ENCODE measurements at places on chromosomes 2 and 18. TPM values are rescaled to one million over a fixed set of nuclear protein-coding genes. Genes with fewer than 3 reads are reported as not detected.

GRCh38 chr2:115165529-115166109 is 723.2 kb downstream of the DPP10 start:
- DNase-seq, result peak; percentile 41

- DNase-seq, result no peak
Measured at GRCh38 chr2:144162652-144163051, 357.3 kb downstream of the ZEB2 start.

GRCh38 chr2:240981280-240981679 is 17.1 kb upstream of the SNED1 start:
- DNase-seq, result peak; percentile 79

DNA sequence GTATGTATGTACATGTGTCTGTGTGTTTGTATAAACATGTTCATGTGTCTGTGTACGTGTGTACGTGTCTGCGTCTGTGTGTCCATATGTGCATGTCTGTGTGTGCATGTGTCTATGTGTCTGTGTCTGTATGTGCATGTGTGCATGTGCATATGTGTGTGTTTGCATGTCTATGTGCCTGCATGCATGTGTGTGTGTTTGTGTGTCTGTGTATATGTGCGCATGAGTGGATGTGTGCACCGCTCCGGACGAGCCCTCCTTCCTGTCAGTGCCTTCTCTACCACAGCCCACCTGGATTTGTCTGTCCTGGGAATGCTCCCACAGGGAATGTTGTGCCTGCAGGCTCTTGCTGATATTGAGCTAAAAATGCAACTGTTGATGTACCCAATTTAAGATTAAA is 113.3 kb upstream of the EPC2 start:
- no peak for DNase-seq

GRCh38 chr18:59846814-59847490 is 52.8 kb upstream of the PMAIP1 start:
- DNase-seq, result peak; percentile 53

DNA sequence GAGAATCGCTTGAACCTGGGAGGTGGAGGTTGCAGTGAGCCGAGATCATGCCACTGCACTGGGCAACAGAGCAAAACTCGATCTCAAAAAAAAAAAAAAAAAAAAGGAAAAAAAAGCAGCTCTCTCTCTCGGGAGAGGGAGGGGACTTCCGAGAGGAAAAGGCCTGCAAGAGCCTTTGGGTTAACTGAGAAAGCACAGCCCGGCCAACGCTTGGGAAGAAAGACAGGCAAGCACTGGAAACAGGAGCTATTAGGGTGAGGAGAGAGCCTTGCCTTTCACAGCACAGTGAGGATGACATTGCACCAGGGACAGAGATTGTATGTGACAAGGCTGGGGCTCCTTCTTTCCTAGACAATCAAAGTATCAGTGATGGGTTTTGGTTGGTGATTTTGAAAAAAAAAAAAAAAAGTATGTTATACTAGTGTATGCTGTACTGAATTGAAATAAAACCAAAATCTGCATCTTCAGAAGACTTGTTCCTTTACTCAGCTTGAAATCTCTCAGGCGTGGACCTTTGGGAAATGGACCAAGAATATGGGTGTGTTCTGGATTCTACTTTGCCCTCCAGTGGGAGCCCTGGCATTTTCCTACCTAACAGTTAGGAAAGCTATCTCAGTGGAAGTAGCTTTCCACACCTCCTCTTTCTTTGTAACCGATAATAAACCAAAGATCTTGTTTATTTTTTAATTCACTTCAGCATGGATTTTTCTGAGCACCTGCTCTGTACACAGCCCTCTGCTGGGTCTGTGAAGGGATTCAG is 16.7 kb downstream of the SRSF7 start:
- no peak for DNase-seq

GRCh38 chr2:214005337-214005736 is 405.5 kb upstream of the VWC2L start:
- DNase-seq, result peak; percentile 33

GRCh38 chr2:95040426-95040825 is 14.9 kb downstream of the MAL start:
- DNase-seq, result no peak

DNA sequence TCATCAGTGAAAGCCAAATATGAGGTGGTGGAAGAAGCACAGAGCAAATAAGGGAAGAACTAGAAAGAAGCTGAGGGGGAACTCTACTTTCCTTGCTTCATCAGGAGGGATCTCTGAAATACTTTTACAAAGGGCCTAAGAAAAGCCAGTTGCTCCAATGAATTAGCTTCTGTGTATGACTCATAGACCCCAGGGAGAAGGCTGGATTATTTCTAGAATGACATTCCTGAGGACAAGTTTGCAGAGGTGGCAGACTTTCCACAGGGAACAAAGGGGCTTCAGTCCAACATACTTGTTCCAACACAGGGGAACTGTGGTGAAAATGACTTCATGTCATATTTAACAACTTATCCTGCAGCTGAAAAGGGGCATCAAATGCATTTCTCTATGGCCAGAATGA is 29.0 kb downstream of the DOK1 start:
- peak; percentile 75 for DNase-seq

- no peak for DNase-seq
Measured at GRCh38 chr18:7803956-7804469, 236.9 kb downstream of the PTPRM start.

DNA sequence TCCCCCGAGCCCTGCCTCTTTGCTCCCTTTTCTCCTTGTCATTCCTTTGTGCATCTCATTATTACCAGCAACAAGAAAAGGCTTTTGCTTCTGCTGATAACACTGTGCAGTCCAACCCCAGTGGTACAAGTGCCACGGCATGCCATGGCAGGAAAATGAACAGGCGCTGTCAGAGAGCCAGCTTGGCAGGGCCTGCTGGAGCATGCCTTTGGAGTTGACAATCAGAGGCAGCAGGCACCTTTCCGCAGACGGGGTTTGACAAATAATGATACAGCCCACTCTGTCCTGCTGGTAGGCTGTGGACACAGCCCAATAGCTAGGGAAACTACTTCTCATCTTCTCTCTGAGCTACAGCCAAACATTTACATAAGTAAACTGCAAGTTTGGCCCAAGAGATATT is 243.9 kb upstream of the LRRTM1 start:
- DNase-seq, result no peak

DNA sequence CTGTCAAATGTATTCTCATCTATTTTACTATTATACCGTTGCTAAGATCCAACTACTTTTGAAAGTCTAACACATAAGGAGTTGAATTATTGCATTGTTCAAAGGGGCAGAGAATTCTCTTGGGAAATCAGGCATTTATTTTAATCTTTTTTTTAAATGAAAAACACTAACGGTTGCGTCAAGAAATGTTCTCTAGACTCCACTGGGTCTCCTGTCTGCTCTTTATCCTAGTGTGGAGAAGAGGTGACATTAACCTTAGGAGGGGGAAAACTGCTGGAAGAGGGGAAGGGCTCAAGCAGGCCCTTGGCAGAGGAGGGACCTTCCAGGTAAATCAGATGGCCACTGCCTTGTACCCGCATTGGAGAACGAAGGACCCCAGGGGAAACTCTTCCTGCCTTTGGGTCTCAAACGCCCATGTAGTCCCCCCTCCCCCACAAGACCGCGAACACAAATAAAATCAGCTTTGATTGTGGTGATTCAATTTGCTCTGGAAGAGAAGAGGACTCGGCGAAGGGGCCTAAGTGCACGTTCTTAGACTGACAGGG is 1.1 kb upstream of the APCDD1 start:
- no peak for DNase-seq

- DNase-seq, result no peak
Measured at GRCh38 chr2:21233194-21233593, 109.4 kb downstream of the TDRD15 start.

GRCh38 chr2:11567631-11568031 is 33.8 kb downstream of the GREB1 start:
- no peak for DNase-seq

DNA sequence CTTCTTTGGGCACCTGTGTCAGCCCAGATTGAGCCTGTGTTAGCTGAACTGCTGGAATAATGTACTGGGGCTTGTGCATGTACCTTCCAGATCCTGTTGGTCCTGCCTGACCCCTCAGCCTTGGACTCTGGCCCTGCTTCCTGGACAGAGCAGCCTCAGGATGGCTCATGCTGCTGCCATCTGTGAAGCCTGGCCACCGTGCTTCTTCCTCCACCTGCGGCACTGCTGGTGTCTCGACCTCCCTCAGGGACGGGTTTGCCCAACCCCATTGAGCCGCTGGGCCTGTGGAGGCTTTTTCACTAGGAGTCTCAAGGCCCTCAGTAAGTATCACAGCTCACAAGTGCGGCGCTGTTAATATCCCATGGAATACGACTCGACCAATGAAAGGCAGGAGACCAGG is 342.7 kb downstream of the TGIF1 start:
- DNase-seq, result no peak

- no peak for DNase-seq
Measured at GRCh38 chr2:195105581-195105980, 551.4 kb upstream of the SLC39A10 start.

- DNase-seq, result peak; percentile 11
Measured at GRCh38 chr18:22847867-22848451, 85.2 kb upstream of the RBBP8 start.

GRCh38 chr2:222499226-222499625 is 74.9 kb downstream of the SGPP2 start:
- DNase-seq, result no peak

GRCh38 chr2:173990970-173991819 is 26.0 kb upstream of the SP3 start:
- DNase-seq, result peak; percentile 94

The LRRC30 gene
- not detected for total RNA-seq

The GBX2 gene
- not detected for total RNA-seq

The GPR17 gene
- not detected for total RNA-seq

The RGPD4 gene
- total RNA-seq, result not detected

The CNPPD1 gene
- total RNA-seq, result 33.5 TPM

The TEX44 gene
- not detected for total RNA-seq

The SPATA3 gene
- total RNA-seq, result not detected

The STPG4 gene
- total RNA-seq, result 0.33 TPM

The TSN gene
- 42.9 TPM for total RNA-seq

All from fibroblast of lung (primary cell).